Hypothalamus (tissue), 51 donors: ENCODE measurements at places on chromosomes 5 and 9.
A peak's percentile ranks its signal among the peaks of the same experiment; 100 is the strongest.

DNA sequence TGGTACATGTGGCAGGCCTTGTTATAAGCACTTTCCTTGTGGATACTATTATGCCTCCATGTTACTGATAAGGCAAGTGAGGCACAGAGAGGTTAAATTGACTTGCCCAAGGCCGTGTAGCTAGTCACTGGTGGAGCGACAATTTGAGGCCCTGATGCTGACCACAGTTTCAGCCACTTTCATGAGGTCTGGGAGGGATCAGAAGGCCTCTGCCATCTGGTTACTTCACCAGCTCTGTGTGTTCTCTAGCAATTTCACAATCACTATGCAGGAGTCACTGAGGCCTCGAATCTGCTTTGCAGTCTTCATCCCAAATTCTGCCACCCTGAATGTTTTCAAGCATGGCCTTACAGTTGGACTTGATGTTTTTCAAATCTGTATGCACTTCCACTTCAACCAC lies 9.1 kb downstream of the LRRC70 start:
- no peak for DNase-seq

- no peak for DNase-seq
Measured at GRCh38 chr5:158701406-158702177, 398.1 kb downstream of the EBF1 start.

DNA sequence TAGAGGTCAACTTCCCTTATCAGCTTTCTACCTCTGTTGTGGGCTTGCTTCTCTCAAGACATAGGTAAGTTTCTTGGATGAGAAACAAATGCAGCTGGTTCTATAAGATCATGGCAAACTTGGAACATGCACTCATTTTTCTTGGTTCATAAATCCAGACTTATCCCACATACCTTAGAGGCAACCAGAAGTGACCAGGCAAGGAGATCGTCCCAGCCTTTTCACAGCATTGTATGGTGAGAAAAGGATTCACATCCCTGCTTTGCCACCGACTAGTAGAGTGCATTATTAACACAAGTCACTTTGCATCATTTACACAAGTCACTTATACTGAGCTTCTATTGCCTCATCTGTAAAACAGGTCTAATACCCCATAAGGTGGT lies 35.4 kb downstream of the LHFPL2 start:
- DNase-seq: no peak

- no peak for DNase-seq
Measured at GRCh38 chr5:170135796-170136490, 30.2 kb downstream of the FOXI1 start.

- no peak for DNase-seq
Measured at GRCh38 chr9:76203373-76203772, 190.9 kb downstream of the RFK start.

DNA sequence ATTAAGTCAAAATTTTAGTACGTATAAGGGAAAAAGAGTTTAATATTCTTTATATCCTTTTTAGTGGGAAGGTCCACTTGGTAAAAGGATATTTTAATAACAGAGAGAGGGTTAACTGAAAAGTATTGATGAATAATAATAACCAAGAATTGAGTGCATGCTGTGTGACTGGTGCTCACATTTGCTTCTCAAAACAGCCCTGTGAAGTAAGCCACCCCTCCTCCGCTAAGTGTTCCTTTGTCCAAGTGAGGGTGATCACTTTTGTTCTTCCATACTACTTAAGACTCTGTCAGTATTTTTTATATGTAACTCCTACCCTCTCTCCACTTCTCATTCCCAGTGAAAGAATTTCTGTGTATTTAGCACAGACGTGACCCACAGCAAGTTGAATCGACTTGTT lies 51.5 kb downstream of the SLC44A1 start:
- DNase-seq: no peak

GRCh38 chr5:62695274-62695673 lies 116.7 kb downstream of the LRRC70 start:
- DNase-seq: no peak

DNA sequence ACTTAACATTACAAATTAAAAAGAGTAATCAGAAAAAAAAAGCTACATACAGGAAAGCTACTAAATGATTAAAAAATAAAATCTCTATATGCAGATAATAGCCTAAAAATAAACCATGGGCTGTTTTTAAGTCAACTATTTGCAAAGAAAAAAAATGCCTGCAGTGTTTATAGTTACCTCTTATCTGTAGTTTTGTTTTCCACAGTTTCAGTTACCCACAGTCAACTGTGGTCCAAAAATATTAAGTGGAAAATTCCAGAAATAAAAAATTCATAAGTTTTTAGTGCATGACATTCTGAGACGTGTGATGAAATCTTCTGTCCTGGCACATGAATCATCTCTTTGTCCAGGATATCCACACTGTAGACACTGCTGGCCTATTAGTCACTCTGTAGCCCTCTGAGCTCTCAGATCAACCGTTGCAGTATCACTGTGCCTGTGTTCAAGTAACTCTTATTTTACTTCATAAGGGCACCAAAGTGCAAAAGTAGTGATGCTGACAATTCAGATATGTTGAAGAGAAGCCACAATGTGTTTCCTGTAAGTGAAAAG lies 59.2 kb downstream of the PRELID2 start:
- DNase-seq: no peak

DNA sequence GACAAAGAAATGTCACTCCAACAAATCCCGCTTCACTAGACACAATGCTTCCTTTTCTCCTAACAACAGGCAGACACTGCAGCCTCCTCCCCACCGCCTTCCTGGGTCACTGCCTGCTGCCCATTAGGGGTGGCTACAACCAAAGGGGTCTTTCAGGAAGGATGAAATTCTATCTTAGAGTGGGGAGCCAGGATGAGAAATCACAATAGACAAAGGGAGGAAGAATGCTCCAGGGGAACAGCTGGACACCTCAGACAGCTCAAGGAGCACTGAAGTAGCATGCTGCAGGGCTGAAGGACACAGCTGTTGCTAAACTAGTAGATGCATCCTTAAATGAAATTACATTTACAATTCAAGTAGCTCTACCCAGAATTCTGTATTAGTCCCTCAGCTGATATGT lies 54.2 kb downstream of the PRELID2 start:
- no peak for DNase-seq

DNA sequence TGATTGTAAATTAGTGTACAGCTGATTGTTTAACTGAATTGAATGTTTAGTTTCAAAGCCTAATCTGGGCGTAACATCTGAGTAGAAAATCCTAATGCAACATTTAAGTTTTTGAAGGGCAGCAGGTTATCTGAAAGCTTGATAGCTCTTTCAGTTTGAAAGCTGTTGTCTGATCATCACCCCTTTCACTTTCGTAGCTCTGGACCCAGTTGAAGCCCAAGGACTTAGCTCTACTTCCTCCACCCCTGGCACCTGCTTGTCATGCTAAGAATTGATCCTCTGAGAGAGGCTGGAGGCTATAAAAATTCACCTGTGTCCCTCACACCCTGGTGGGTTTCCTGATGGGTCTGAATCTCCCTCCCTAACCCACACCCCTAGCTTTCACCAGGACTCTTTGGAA lies 86.0 kb downstream of the ZFAND5 start:
- DNase-seq: no peak

DNA sequence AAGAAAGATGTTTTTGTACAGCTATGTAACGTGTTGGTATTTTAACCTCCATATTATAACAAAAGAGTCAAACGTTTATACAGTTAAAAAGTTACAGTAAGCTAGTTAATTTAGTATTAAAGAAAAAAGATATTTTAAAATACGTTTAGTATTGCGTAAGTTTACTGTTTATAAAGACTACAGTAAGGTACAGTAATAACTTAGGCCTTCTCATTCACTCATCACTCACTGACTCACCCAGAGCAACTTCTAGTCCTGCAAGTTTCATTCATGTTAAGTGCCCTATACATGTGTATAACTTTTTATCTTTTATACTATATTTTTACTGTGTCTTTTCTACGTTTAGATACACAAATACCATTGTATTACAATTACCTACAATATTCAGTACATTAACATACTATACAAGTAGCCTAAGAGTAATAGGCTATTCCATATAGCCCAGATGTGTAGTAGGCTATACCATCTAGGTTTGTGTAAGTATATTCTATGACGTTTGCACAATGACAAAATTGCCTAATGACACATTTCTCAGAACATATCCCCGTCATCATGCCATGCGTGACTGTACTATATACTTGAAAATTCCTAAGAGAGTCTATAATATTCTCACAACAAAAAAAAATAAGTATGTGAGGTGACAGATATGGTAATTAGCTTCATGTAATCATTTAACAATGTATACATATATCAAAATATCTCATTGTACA lies 33.8 kb downstream of the ERP44 start:
- DNase-seq: no peak

- peak; percentile 8 for DNase-seq
Measured at GRCh38 chr5:83306572-83307241, 164.8 kb upstream of the VCAN start.

DNA sequence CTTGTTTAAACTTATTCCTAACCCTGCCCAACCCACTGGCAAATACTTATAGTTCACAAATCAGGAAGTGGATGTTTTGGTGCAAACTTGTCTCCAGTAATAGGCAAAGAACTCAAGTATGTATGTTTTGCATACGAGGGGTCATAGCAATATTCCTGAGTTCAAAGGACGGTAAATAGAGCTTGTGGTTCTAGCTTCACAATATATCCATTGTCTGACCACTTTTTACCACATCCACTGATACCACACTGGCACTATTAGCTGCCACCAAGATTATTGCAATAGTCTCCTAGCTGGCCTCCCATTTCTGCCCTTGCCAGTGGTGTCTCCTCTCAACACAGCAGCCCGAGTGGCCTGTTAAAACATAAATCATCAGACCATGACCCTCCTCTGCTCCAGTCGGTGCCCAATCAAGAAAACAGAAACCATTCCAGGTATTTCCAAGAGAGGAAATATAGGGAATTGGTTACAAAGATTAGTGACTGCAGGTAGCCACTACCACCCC lies 17.0 kb downstream of the GRXCR2 start:
- DNase-seq: no peak

DNA sequence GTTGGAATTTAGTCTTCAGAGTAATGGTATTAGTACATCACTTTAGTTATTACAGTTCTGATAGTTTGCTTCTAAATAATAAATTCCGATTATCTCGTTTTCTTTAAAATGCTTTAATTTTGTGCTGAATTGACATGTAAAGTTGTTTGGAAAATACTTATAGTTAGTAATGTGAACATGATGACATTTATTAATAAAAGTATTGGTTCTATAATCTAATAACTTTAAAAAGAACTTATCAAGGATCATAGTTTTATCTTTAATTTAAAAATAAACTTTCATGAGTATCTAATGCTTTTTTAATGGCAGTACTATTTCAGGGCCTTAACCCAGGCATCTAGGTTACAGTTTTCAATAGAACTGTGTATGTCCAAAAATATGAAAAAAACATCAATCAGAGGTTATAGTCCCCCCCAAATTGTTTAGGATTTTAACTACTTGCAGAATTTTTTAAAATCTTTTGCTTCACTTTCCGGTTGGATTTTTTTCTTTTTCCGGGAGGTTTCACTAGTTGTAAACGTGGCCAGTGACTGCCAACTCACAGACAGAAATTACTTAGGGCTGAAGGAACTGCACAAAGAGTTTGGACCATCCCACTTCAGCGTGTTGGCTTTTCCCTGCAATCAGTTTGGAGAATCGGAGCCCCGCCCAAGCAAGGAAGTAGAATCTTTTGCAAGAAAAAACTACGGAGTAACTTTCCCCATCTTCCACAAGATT lies 680 bp downstream of the GPX8 start:
- no peak for DNase-seq
